ENCODE measurements at places on chromosomes 5 and 9.

- no peak for DNase-seq
These were observed 60.0 kb downstream of the ERAP1 start for GRCh38 chr5:96747720-96748119.

GRCh38 chr5:147168578-147169327, 66.1 kb upstream of the STK32A start:
- no peak for DNase-seq

DNA sequence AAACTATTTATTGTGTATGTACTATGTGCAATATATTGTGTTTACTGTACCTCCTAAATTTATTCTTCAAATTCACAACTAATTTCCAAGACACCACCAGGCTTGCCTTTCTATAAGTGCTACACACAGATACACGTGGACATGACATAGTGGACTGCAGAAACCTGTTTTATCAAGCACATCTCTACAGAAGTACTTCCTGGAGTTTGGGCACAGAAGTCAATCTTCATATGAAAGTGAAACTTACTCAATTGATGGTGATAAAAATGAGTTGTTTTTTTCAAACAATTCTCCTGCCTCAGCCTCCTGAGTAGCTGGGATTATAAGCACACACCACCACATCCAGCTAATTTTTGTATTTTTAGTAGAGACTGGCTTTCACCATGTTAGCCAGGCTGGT, 57.6 kb downstream of the NLN start:
- no peak for DNase-seq

DNA sequence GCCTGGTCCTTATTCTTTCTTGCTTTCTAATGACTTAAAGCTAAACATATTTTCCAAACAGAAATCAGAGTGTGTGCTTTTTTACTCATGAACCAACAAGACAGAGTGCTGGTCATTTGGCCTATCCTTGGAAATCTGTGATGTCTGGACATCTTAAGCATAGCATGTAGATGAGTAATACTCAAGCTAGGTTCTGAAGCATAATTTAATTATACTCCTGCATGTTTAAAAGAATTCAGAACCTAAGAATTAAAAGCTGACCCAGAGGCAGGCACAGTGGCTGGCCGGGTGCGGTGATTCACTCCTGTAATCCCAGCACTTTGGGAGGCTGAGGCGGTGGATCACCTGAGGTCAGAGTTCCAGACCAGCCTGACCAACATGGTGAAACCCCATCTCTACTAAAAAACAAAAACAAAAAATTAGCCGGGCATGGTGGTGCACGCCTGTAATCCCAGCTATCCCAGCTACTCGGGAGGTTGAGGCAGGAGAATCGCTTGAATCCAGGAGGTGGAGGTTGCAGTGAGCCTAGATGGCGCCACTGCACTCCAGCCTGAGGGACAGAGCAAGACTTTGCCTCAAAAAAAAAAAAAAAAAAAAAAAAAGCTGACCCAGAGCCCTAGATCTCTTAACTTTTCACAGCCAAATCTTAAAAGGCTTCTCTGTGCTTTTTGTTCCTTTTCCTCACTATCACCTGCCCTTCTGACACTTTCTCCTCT, 16.2 kb upstream of the TJP2 start:
- no peak for DNase-seq

GRCh38 chr9:127860260-127860659, 5.8 kb upstream of the ENG start:
- no peak for DNase-seq

DNA sequence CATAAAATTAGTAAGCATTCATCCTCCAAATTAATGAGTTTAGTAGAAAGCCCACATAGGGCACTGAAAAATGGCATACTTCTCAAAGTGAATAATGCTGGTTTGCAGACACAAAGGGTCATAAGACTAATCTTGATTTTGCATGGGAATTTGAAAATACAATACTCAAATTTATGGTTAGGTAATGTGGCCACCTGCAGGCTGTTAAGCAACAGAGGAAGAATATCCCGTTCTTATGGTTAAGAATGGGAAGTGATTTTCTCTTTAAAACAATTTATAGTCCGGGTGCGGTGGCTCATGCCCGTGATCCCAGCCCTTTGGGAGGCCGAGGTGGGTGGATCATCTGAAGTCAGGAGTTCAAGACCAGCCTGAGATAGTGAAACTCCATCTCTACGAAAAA, 9.4 kb upstream of the PLCXD3 start:
- DNase-seq = no peak

GRCh38 chr5:15550502-15551112, 50.6 kb downstream of the FBXL7 start:
- DNase-seq = no peak

DNA sequence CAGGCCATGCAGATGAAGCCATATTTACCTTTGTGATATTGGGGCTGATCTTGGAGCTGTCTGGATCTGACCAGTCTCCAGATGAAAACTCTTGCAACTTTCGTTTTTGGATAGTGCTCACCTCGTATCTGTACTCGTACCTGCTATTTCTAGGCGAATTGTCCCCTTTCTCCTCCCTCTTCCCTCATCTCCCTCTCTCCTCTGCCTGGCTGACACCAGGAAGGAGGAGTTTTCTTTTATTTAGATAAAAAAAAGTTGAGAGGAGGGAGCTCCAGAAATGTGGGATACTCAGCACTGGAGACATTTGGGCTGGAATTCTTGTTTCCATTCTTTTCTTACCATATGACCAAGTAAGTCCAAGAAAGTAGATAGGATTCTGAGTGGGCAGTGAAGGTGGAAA, 54.6 kb upstream of the ABL1 start:
- DNase-seq = no peak

DNA sequence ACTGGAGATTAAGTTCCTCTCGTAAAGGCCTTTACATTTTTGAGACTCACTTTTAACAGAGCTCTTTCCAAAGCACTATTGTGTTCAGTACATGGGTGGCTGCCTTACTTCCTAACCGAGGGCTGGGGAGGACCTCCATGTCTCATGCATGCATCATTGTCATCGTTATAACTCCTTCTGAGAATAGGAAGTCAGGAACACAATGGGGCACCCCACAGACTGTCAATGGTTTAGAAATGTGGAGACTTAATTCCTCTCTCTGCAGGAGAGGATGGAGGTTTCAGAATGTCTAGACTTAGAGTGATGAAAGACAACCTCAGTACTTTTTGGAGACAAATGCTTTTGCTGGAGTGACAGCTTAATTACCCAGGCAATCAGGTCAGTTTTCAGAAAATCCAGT, 83.9 kb downstream of the PRLR start:
- DNase-seq = no peak

- no peak for DNase-seq
These were observed 712.3 kb upstream of the WWC1 start for GRCh38 chr5:167578977-167579692.

DNA sequence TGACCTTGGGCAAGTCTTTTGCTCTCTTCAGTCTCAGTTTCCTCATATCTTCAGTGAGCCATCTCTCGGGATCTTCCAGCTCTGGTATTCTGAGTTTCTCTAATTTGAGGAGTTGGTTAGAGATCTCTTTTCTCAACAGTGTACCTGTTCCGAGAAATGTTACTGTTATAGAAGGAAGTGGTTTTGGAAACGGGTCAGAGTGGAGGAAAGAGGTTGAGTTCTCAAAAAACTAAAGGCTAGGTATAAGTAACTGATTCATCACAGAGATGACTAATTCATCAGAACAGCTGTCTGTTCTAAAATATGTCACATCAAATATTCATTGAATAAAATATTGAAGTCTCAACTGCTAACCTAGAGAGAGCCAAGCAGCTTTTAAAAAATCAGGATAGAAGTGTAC, 106.6 kb downstream of the PALM2AKAP2 start:
- DNase-seq = no peak

- DNase-seq = no peak
These were observed 5.8 kb downstream of the TMEM268 start for GRCh38 chr9:114616684-114617520.

DNA sequence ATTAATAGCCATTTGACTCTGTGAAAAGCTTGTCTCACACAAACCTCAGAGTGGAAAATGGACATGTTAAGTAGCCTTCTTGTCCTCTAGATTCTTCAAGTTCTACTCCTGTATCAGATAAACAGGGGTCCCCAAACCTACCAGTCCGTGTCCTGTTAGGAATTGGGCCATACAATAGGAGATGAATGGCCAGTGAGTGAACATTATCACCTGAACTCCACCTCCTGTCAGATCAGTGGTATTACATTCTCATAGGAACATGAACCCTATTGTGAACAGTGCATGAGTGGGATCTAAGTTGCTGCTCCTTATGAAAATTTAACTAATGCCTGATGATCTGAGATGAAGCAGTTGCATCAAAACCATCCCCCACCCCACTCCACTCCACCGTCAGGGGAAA, 136.3 kb downstream of the TMEM232 start:
- DNase-seq = no peak

- no peak for DNase-seq
These were observed 70.7 kb upstream of the TAF1L start for GRCh38 chr9:32706004-32706724.

- DNase-seq = no peak
These were observed 23.0 kb downstream of the FRRS1L start for GRCh38 chr9:109143881-109144562.

- no peak for DNase-seq
These were observed 42.9 kb downstream of the FAF2 start for GRCh38 chr5:176491101-176491502.

DNA sequence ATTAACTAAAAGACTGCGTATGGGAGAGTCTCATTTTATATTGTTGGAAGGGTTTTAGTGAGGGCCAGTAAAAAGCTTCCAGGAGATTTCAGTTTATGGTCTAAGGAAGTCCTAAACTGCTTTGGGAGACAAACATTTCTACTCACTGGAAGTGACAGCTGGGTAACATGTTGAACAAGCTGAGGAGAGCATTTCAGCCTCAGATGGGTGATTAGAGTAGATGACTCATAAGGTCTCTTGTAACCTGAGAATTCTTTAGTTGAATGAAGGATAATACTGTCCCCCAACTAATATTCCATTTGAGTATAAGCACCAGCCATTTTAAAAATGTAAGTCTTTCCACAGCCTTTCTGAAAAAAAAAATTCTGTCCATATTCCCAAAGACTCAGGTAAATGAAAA, 218.0 kb upstream of the C9orf72 start:
- DNase-seq = no peak

GRCh38 chr5:14930486-14930885, 58.9 kb upstream of the ANKH start:
- no peak for DNase-seq

GRCh38 chr9:83642793-83643192, 19.9 kb downstream of the IDNK start:
- DNase-seq = no peak

- no peak for DNase-seq
These were observed 184.3 kb downstream of the MTRR start for GRCh38 chr5:8053270-8053669.

Measured in stimulated activated CD8-positive, alpha-beta memory T cell treated with anti-CD3 and anti-CD28 coated beads, Interleukin-4, amount 100 ng/mL, for 1 hour (primary cell).